NCI-H460 (cell line): ENCODE measurements at places on chromosomes 7 and 10. TPM values are rescaled to one million over a fixed set of nuclear protein-coding genes. Genes with fewer than 3 reads are reported as not detected.

PSPH gene
- 40.3 and 50.0 TPM in 2 replicates for total RNA-seq

AGAP5 gene
- total RNA-seq, result 5.2 TPM in 2 replicates

SLC26A5 gene
- not detected in 2 replicates for total RNA-seq

FAM200A gene
- 12.1 and 14.0 TPM in 2 replicates for total RNA-seq

GNA12 gene
- total RNA-seq, result 10.8 and 18.3 TPM in 2 replicates

ELOVL3 gene
- 0.20 TPM in 1 of 2 replicates, not detected in the other for total RNA-seq

EPHA1 gene
- not detected in 2 replicates for total RNA-seq

AGAP6 gene
- 6.4 and 7.8 TPM in 2 replicates for total RNA-seq

- no peak for DNase-seq
Observed at GRCh38 chr10:76007667-76008181, 576.3 kb downstream of the LRMDA start.

- no peak for DNase-seq
Observed at GRCh38 chr7:49111706-49112105, 187.4 kb downstream of the CDC14C start.

DNA sequence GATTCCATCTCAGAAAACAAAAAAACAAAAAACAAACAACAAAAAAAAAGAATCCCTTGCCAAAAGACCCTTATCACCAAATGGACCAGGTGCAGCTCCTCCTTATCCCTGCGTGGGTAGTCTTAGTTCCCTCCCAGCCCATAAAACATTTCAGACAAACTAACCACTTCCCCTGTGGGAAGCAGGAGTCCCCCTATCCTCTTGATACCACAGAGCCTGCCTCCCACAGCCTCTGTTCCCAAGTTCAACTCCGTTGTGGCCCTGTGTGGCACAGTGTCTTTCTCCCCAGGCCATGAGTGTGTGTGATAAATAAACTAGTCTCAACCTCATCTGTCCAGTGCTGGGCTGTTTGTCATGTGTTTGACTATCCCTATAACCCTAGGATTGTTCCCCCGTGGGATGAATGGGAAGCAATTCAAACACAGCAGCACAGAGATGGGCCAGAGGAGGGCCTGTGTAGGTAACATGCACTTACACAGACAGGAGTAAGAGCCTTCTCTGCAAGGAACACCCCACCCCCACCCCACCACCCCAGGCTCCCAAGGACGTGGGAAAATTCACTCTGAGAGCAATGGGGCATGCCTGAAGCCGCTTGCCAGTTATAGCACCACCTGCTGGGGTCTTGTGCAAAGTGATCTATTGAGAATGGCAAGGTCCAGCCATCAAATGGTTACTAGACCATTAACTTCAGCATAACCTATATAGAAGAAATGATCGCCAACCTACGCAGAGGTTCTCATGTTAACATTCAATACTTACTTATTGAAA is 147.1 kb upstream of the GHITM start:
- peak; percentile 30 for DNase-seq

DNA sequence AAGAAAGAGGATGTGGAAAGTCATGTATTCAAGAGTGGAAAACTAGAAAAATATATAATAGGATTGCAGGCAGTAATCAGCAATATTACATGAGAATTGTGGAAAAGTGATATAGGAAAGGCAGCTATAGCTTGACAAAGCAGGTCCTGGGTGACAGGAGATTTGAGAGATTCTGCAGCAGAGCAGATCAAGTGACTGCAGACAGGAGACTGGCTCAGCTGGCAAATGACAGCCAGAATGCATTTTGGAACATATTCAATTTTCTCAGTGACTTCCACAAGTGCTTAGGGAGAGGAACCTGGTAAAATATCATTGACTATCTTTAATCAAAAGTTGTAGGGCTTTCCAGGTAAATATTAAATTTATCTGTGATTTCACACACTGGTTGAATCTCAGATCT is 260.5 kb upstream of the CACNA2D1 start:
- no peak for DNase-seq

DNA sequence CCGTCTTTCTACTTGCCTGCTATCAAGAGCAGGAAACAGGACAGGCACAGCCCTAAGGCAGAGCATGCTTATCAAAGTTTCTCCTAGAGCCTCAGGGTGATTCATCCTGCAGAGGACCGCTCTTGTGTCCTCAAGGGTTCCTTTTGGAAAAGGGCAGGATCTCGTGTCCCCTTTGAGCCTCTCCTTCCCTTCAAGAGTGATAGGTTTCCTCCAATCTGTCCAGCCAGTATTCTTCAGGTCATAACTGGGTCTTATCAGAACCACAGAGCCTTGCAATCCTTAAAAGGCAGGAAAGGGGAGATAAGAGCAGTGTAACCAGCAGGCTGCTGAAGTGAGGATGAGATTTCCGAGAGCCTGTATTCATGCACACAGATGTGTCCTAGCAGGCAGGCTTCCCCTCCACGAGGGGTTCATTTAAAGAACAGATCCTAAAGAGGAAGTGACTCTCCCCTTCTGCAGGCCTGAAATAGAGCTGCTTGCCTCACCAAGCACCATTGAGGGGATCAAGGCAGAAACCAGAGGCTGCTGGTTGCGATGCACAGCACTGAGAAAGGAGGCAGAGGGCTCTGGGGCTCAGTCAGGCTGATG is 90.5 kb upstream of the SVIL start:
- no peak for DNase-seq

DNA sequence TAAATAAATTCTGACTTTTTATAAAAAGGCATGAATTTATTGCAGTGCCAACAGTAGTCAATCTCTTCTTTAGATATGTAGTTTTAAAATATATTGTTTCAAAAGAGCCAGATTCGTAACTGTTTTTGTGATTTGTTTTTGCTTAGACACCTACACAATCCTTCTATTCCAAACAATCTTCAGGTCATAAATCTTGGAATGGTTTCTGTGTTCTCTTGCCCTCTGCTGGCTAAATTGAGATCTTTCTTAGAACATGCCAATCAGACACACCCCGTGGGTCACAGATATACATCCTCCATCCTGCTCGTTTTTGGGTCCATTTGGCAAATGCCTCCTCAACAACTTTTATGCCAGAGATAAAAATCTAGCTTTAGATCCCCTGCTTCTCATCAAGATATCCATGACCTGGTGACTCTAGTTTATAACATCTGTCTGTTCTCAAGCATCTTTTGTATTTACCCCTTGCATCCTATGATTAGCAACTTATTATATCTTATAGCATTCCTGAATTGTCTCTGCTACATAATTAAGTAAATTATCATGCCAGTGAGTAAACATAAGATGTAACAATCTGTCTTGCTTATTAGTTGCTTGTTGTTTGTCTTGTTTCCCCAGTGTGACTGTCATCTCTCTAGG is 35.3 kb upstream of the IFRD1 start:
- peak; percentile 52 for DNase-seq

GRCh38 chr10:77060913-77061312 is 576.7 kb downstream of the KCNMA1 start:
- DNase-seq, result no peak

DNA sequence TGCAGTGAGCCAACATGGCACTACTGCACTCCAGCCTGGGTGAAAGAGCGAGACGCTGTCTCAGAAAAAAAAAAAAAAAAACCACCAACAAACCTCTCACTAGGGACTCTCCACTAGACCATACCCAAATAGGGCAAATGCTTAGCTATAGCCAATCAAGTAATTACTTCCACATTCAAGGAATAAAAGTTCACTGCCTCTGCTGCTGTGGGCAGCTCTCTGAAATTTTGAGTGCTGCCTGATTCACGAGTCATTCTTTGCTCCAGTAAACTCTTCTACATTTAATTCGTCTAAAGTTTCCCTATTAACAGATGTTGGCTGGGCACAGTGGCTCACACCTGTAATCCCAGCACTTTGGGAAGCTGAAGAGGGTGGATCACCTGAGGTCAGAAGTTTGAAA is 4.7 kb upstream of the NRBF2 start:
- no peak for DNase-seq

DNA sequence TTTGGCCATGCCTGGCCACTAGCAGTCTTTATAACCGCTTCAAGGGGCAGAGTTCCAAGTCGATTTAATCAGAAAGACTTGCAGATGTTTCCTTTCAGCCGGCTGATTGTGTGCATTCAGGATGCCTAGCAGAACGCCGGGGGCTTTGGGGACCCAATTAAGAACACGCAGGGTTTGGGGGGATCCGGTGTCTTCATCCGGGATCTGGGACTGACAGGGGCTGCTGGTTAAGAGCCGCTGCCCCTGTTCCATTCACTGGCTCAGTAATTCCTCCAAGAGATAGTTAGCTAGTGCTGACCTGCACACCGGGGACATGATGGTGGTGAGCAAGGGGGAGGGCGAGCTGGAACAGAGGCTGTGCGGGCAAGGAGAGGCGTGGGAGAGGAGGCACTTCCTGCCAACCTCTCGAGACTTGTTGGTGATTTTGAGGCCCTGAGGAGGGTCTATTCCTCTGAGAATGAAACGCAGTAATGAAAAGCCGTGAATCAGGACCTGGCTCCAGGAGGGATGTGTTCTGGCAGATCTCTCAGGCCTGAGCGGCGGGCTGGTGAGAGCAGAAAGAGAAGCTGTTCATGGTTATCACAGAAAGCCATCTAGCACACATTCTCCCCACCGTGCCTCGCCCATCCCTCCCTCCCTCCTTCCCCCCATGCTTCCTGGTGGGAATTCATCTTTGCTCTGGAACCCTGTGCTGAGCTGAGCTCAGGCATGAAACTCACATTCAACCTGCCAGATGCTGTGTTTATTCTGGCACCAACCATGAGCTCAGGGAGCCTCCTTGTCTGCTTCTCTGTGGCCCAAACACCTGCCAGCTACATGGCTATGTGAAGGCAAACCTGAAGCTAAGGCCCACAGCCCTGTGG is 152.0 kb downstream of the CCDC3 start:
- no peak for DNase-seq

GRCh38 chr10:78802431-78802830 is 266.3 kb upstream of the ZMIZ1 start:
- no peak for DNase-seq

- peak; percentile 48 for DNase-seq
Observed at GRCh38 chr7:108002726-108003598, at the start of gene LAMB1. LAMB1 (minus strand) TSS chr7:108003161; CDS start chr7:108002885, 276 bp downstream.

- no peak for DNase-seq
Observed at GRCh38 chr10:100697631-100698030, 47.8 kb upstream of the PAX2 start.

DNA sequence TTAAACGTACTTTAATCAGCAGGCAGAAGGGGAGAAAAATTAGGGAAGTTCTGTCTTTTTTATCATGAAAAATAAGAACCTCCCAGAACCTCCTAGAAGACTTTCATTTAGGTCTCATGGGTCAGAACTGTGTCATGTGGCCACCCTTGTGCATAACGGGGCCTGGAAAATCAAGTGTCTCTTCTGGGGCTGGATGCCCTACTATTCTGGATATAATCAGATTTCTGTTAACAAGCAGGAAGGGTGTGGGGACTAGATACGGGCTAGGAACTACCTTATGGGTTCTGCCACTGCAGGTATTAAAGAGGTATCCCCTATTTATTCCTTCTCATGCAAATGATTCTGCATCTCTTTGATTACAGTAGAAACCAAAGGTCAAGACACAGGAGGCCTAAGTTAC is 14.1 kb downstream of the LANCL2 start:
- DNase-seq, result no peak

DNA sequence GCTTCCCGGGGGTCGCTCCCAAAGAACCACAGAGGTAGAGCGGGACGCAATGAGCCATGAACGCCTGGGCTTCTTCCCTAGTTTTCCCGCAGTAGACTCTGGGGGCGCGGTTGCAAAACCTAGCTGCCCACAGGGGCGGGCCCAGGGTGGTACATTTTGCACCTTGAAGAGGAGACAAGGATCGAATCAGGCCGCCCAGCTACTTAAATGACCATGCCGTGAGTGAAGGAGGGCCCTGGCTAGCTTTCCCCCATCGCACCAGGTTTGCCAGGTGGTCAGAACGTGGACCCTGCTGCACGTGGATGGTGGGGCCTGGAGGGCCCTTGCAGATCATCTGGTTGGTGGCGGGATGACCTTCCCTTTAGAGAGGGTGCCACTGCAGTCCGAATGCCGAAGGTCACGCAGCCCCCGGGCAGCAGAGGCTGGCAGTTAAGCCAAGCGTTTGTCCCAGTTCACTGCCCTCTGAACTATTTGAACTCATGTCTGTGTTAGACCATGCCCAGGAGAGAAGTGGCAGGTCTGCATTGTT is 604 bp upstream of the SHTN1 start:
- peak; percentile 27 for DNase-seq

GRCh38 chr7:3089493-3089892 is 45.8 kb upstream of the CARD11 start:
- DNase-seq, result peak; percentile 15

GRCh38 chr10:78170026-78170475 is 136.4 kb downstream of the RPS24 start:
- no peak for DNase-seq

DNA sequence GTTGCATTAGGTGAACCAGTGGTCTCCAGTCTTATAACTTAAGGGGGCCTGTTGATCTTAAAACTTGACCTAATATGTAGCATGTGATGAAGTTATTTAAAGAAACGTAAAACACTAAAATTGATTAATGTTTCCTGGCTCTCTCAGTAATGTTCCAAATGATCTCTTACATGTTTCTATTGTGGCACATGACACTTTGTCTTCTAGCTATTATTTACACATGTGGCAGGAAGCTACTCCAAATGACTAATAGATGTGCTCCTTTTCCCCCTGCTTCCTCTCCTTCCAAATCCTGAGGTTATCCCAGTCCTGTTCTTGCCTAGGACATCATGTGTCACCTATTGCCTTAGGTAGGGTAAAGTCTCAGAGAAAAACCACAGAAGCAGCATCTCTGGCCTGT is 89.4 kb downstream of the FAS start:
- no peak for DNase-seq

DNA sequence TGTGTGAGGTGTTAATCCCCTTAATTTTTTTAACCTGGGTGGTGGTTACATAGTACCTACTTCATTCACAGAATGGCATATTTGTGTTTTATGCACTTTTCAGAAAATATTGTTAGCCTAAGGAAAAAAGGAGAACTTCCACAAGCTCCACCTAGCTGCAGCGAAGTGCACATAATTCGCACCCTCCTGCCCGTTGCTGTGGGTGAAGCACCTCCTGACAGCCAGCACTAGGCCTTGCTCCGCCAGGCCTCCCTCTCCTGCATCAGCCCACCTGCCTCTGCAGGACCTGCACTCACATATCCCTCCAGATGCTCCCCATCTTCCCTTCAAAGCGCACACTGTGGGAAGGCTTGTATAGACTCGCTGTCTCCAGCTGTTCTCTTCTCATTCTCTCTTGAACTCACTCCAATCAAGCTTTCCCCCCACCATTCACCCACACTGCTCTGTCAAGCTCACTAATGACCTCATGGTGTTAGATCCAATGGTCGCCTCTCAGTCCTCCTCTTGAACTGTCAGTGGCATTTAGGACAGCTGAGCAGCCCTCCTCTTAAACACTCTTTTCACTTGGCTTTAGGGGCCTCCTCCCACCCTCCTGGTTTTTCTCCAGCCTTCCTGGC is 20.7 kb upstream of the GRID1 start:
- no peak for DNase-seq

DNA sequence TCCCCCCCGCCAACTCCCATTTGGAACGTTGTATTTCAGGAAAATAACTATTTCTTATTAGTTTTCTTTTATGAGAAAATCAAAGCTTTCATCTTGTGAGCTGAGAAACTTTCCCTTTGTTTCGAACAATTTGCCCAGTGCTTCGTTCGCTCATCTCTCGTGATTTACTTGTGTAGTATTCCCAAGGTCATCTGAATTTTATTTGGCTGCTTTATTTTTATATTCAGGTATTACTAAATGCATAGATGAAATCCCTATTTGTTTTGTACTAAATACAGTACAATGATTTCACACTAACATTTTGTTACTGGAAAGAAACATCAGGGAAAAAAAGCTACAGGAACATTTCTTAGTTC is 12.0 kb upstream of the EBLN1 start:
- DNase-seq, result no peak
